Osteocyte (in vitro differentiated cells): ENCODE measurements at places on chromosomes 11 and 22. TPM values are rescaled to one million over a fixed set of nuclear protein-coding genes. Genes with fewer than 3 reads are reported as not detected.
A peak's percentile ranks its signal among the peaks of the same experiment; 100 is the strongest.

- no peaks in the 10 kb centered on the region for H3K4me1 ChIP-seq
- no peaks in the 10 kb centered on the region for H3K36me3 ChIP-seq
- no peak overlapping the region for H3K27ac ChIP-seq
- no peak for DNase-seq
These were observed 515.7 kb downstream of the BUD13 start for GRCh38 chr11:116257092-116257491.

Gene OR4C11
- total RNA-seq: not detected in 2 replicates

DNA sequence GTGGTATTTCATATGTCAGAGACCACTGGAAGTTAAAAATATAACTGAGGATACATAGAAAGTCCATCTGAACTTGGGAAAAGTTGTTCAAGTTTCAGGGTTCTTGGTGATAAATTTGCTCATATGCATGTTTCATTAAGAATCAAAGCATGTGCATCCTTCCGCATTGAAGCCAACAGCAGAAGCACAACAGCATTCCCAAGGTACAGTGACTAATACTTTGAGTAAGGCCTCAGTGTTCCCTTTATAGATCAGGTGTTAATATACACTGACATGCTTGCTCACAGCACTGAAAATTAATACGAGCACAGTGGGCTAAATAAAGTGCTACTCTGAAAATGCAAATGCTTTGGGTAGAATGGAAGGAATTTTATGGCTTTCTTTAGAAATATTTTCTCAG, 691.1 kb downstream of the METTL15 start:
- DNase-seq: no peak
- peaks cover 9% of the 10 kb centered on the region for H3K4me1 ChIP-seq
- H3K27me3 ChIP-seq: no peaks in the 10 kb centered on the region

Gene P2RY6
- not detected in 2 replicates for total RNA-seq

DNA sequence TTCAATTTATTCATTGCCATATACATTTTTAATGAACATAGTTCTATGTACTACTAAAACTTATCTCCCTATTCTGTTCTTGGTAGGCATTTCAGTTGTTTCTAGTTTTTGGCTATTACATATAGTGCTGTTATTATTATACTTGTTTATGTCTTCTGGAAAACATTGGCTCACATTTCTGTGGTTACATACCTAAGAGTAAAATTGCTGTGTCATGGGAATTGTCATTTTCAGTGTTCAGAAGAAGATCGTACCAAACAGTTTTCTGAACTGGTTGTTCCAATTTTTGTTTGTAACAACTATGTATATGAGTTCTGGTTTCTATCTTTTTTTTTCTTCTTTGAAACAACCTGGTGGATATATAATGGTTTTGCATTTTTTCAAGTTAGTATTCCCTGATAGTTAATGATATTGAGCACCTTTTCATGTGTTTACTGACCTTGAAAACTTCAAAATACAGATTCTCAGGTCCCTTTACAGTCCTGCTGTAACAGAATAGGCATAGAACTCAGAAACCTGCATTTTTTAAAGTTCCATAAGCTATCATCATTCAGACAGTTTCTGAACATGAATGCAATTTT, 230.7 kb downstream of the JRKL start:
- no peak overlapping the region for H3K27ac ChIP-seq
- DNase-seq: no peak
- no peaks in the 10 kb centered on the region for H3K4me1 ChIP-seq
- no peaks in the 10 kb centered on the region for H3K36me3 ChIP-seq

DNA sequence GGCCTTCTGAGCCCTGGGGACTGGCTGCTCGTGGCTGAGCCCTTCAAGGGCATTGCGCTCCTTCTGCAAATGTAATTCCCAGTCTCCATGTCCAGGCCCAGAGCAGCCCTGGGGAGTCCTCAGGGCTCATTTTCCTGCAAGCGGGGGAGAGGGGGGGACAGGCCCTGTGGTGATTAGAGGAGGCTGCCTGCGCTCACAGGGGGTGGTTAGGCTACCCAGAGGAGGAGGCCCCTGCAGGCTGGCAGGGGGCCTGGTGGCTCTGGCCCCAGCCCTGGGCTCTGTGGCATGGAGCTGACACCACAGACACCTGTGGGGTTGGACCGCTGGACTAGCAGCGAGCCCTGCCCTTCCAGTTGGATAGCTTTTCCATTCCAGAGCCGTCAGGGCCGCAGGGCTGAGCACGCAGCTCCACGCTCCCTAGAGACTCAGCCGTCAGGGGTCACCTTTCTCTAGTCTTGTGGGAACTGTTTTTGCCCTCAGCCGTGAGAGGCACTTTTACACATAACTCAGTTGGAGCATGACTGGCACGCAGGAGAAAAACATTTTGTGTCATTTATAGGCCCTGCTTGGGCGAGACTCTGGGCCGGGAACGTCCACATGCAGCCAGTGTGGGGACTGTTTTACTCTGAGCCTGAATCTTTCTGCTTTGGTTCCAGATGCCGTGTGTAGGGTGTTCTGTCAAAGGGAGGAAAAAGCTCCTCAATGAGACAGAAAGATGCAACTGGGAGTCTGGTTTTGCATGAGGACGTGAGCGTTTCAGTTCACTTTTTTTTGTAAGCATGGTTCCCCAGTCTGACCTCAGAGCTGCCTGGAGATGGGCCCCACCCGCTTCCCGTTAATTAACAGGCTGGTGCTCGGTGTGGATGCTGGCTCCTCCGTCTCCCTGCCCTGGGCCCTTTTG, 58.1 kb downstream of the LRP5 start:
- no peaks in the 10 kb centered on the region for H3K27me3 ChIP-seq
- peak overlapping the region; percentile 50 for H3K4me3 ChIP-seq
- H3K4me1 ChIP-seq: peaks cover 87% of the 10 kb centered on the region

Gene GAS2L1
- 21.6 and 22.3 TPM in 2 replicates for total RNA-seq

DNA sequence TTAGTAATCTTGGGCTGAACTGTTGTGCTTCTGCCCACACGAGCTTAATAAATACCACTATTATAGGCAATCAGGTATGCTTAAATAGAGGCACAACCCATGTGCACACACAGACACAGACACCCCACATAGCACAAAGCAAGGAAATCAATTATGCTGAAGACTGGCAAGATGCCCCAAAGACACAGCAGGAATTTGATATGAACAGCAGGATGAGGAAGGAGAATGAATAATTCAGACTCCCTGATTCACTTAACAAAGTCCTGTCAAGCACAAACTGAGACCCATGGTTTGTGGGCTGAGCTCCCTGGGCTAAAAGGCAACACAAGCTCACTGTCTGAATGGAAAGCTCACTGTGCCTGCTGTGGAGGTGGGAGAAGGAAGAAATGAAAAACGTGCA, 42.5 kb downstream of the RBFOX2 start:
- peaks cover 55% of the 10 kb centered on the region for H3K4me1 ChIP-seq
- no peak for DNase-seq
- no peak overlapping the region for H3K4me3 ChIP-seq
- peak overlapping the region; percentile 56 for H3K27ac ChIP-seq
